Endothelial cell of coronary artery (primary cell): ENCODE measurements at places on chromosomes 11 and 22. TPM values are rescaled to one million over a fixed set of nuclear protein-coding genes. Genes with fewer than 3 reads are reported as not detected.

Gene GRAP2
- under 0.01 and 0.45 TPM in 2 replicates for total RNA-seq

Gene OR8D4
- total RNA-seq: under 0.01 TPM in 1 of 2 replicates, not detected in the other

Gene POU2F3
- under 0.01 and 0.09 TPM in 2 replicates for total RNA-seq

Gene P2RX6
- under 0.01 and 0.09 TPM in 2 replicates for total RNA-seq

Gene ZNRF3
- total RNA-seq: 2.6 and 2.7 TPM in 2 replicates

Gene PYGM
- total RNA-seq: 0.36 and 0.38 TPM in 2 replicates

Gene SIK3
- 7.5 and 10.8 TPM in 2 replicates for total RNA-seq

Gene SMCO4
- total RNA-seq: 12.1 and 14.3 TPM in 2 replicates

Gene HSPB2
- total RNA-seq: 0.28 TPM in 1 of 2 replicates, not detected in the other

Gene SCGB1D2
- total RNA-seq: not detected in 2 replicates

Gene OR51B5
- not detected in 2 replicates for total RNA-seq

Gene IGSF9B
- total RNA-seq: 0.09 TPM in 2 replicates

Gene CARNS1
- under 0.01 and 0.09 TPM in 2 replicates for total RNA-seq
